ENCODE measurements at places on chromosomes 6 and 20. TPM values are rescaled to one million over a fixed set of nuclear protein-coding genes. Genes with fewer than 3 reads are reported as not detected.

The MMP24 gene
- total RNA-seq, result 0.85 TPM

The GRM4 gene
- total RNA-seq, result not detected

The SNPH gene
- total RNA-seq, result 4.6 TPM

The EPHA7 gene
- total RNA-seq, result 9.8 TPM

The EYA2 gene
- 3.0 TPM for total RNA-seq

The HLA-DRB5 gene
- 27.1 TPM for total RNA-seq
